Lower leg skin (tissue), 4 donors: ENCODE measurements at places on chromosomes 6 and 20. TPM values are rescaled to one million over a fixed set of nuclear protein-coding genes. Genes with fewer than 3 reads are reported as not detected.
A peak's percentile ranks its signal among the peaks of the same experiment; 100 is the strongest.

DNA sequence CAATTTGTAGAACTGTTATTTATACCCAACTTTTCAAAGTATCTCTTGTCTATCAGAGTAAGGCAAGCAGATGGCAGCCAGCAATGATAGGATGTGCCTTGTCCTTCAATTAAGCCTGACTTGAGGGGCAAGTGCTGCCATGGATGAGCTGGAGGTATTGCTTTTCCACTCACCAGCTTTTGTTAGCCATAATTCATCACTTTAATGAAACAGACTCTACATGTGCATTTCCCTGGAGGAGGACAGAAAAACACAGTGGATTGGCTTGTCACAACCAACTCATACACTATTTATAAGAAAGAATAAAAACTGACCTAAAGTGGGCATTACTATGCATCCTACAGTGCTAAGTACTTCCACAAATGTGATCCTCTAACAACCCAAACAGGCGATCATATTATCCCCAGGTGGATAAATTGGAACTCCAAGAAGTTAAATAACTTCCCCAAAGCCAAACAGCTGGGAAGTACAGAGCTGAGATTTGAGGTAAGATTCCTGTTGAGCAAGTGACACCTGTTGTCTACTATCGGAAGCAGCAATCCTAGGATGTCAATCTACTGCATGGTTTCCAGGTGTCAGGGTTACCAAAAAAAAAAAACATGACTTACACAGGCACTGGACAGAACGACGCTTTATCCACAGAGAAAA is 73.9 kb upstream of the NRSN1 start:
- DNase-seq: no peak

DNA sequence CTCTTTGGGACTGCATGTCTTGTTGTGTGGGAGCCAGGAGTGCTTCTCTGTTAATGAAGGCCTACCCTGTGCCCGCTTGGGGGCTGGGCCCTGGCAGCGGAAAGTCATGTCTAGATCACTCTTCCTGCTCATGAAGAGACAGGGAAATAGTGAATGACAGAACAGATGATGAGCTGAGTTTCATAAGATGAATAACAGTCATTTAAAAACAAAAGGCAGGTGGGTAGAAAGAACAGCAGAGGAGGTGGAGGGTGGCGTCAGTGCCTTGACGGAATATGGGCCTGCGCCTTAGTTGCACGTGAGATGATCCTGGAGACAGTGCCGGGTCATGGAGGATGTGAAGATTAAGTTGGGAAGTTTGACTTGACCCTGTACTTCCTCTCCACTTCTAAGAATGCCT is 85.5 kb downstream of the ARID1B start:
- no peak for DNase-seq

- no peak for DNase-seq
Measured at GRCh38 chr20:45012682-45013302, 46.5 kb downstream of the STK4 start.

- DNase-seq: no peak
Measured at GRCh38 chr6:121436274-121436857, 920 bp downstream of the GJA1 start.

DNA sequence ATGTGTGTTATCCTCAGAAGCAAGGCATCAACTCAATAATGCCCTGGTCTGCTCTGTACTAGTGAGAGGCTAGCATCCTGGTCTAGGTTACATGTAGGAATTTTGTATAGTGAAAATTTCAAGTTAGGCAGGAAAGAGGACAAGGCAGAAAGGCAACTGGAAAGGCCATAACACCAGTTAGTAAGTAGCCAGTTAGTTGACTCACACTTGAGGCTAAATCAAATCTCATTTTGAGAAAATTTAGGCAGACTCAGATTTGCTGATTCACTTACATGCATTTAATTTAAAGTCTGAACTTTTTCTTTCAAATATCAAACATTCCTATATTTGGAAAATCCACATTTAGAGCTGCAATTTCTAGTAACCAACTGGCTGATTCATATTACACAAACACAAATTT is 184.5 kb upstream of the TCF21 start:
- DNase-seq: no peak

DNA sequence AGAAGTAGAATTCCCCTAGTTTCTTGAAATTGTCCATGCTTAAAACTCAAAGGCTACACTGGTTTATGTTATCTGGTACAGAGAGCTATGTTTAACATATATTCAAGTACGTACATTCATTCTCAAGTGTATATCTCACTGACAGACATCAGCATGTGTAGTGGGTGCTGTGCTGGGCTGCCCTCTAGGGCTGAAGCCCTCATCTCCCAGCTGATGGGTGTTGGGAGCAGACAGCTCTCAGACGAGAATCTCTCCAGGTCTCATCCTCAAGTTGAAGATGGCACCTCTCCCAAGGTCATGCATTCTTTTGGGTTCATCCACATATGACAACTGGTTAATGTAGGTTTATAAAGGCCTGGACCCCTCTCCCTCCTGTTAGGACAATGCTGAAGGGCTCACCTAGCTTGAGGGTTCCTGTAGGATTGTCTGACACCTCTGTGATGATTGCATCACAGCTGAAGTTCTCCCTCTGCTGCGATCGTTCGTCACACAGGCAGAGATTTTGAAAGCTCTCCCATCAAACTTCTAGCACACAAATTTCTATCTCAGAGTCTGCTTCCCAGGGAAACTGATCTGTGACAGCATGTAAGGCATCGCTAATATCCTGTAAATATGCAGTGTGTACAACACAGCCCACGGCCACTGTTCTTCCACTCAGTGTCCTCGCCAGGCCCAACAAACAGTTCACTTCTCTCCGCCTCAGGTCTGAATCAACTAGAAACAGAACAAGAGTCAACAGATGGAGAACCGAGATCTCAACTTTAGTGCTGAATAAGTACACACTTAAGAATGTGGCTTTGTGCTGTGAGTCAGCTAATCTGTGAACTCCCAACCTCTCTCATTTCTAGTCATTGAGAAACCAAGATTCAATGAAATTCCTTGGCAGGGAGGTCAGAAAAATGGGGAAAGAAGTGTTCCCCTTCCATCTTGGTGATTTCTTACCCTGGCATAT is 43.2 kb downstream of the PREP start:
- DNase-seq: no peak

GRCh38 chr20:31822421-31823330 is 3.5 kb downstream of the MYLK2 start:
- DNase-seq: peak; percentile 95

DNA sequence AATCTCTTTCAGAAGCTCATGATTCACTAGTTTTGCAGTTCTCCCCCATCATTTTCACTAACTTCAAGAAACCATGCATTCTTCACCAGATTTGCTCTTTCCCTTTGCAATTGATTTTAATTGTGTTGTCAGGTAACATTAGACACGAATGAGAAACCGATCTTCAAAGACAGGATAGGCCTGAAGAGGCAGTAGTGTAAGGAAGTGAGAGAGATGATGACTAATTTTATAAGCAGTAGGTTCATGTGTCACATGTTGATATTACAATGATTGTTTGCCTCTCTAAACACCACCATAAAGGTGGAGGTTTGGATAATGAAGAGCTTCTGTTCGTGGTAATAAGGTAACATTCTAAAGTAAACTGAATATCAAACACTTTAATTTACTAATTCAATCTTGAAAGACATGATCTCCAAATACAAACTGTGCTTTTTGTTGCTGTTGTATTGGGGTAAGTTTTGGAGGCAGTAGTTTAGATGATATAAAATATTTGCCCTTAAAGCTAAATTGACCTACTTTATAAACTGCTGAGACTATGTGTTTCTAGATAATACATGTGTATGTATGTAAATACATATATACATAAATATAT is 207.2 kb downstream of the PHACTR1 start:
- DNase-seq: no peak

- peak; percentile 97 for DNase-seq
Measured at GRCh38 chr6:33298773-33299236, at the start of gene RGL2. RGL2 (minus strand) TSS chr6:33298942; CDS start chr6:33298610, 332 bp downstream.

DNA sequence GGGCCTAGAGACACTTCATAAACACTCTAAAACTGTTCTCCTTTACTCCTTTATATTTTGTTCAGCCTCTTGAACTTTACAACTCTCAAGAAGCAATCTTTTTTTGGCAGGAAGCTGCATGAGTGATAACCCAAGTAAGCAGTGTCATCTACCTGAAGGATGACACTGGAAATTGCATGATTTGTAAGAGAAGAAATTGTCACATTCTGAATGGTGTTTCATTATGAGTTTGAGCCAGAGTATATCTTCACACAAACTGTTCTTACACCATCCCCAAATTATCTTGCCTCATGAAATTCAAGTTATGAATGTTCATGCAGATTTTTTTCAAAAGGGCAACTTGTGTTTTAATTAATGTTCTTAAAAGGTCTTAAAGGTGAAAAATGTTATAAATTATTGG is 799.3 kb downstream of the TBC1D32 start:
- no peak for DNase-seq

DNA sequence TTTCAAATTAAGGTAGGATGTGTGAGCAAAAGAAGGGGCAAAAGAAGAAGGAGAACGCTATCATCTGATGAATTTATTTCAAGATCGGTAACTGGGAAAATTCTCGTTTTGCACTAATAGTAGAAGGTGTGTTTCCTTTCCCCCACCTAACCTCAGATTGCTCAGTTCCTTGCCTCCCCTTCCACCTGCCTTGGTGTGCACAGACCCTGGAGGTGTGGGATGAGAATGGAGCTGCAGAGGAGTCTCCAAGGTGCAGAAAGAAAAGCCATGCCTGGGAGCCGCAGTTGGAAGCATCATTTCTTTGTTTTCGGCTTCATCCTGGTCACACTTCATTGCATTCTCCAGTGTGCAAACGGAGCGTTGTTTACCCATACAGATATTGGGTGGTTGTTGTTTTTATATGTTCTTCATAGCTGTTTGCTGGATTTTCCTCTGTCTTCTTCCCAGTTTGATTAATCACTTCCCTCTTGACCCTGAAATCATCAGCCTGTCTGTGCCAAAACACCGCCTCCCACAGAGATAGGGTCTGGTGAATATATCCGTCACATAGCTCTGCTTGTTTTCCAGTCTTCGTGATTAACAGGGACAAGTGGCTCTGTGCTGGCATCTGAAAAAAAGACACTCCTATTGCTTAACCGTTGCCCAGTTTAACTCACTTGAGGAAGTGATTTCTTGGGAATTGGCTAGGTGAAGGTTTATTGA is 40.2 kb upstream of the NEDD9 start:
- DNase-seq: no peak

KPNA5 gene
- 6.3 TPM for total RNA-seq

PHACTR1 gene
- total RNA-seq: 1.6 TPM

VNN1 gene
- total RNA-seq: 1.4 TPM
